ENCODE measurements at places on chromosomes 3 and 15. TPM values are rescaled to one million over a fixed set of nuclear protein-coding genes. Genes with fewer than 3 reads are reported as not detected.

The KBTBD13 gene
- total RNA-seq: not detected

The RBSN gene
- total RNA-seq: 62.9 TPM

The PATL2 gene
- 3.4 TPM for total RNA-seq

The UBA7 gene
- 6.6 TPM for total RNA-seq

The PGBD4 gene
- total RNA-seq: 4.7 TPM

The RHCG gene
- 2.8 TPM for total RNA-seq

The TUSC7 gene
- total RNA-seq: not detected

The C3orf85 gene
- total RNA-seq: not detected

The MUC4 gene
- not detected for total RNA-seq

The SLC28A1 gene
- total RNA-seq: not detected

The CP gene
- 0.94 TPM for total RNA-seq

The PDZRN3 gene
- 96.4 TPM for total RNA-seq

The KPNA4 gene
- 38.5 TPM for total RNA-seq

The C15orf62 gene
- 0.31 TPM for total RNA-seq

The CD80 gene
- not detected for total RNA-seq

The P4HTM gene
- total RNA-seq: 78.3 TPM

The CCDC191 gene
- total RNA-seq: 9.1 TPM

The CADM2 gene
- total RNA-seq: 120 TPM

The TRH gene
- total RNA-seq: 1.6 TPM

The C2CD4B gene
- total RNA-seq: 1.6 TPM

The PCBP4 gene
- 72.9 TPM for total RNA-seq

The SERPINI2 gene
- total RNA-seq: 2.2 TPM

The CCDC13 gene
- 2.8 TPM for total RNA-seq
